COR-L47 (cell line): ENCODE measurements at places on chromosomes 4 and X.

GRCh38 chr4:55138367-55138766 is 13.0 kb upstream of the KDR start:
- DNase-seq, result no peak

- DNase-seq, result no peak
Measured at GRCh38 chrX:25279510-25279909, 263.7 kb upstream of the ARX start.

DNA sequence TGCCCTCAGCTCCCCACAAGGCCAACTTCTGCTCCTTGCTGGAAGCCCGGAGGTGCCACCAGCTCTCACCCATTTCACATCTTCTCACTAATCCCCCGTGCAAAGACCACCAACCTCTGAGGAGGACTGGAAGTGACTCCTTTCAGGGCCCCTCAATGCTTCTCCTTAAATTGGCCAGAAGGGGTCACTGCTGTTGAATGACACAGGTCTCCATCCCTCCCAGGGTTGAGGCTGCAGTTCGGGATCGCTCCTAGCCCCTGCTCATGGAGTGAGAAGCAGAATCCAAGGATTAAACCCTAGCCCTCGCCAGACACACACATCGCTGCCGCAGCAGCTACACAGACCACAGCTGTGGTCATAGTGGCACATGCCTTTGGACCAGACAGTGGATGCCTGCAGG is 279.5 kb upstream of the TAPT1 start:
- DNase-seq, result no peak

GRCh38 chr4:102606846-102607450 is 105.8 kb downstream of the NFKB1 start:
- DNase-seq, result no peak

GRCh38 chrX:110308220-110308619 is 9.7 kb downstream of the AMMECR1 start:
- no peak for DNase-seq

GRCh38 chr4:98493296-98493695 is 165.1 kb downstream of the TSPAN5 start:
- DNase-seq, result no peak

DNA sequence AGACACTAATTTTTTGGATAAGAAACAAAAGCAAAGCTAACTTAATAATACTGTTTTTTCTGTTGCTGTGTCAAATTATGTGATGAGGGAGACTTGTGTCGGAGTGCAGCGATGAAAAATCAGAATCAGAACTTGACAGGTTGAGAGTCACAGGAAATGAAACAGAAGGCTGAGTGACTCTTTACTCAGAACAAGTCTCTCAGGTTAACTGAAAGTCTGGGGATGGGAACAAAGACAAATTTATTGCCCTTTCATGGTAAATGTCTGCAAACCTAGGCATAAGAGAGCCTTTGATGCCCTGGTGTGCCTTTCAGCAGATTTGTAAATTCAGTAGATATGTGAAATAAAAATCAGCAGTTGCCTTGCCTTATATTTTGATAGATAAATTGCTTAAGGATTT is 96.0 kb downstream of the ADGRL3 start:
- DNase-seq, result no peak

DNA sequence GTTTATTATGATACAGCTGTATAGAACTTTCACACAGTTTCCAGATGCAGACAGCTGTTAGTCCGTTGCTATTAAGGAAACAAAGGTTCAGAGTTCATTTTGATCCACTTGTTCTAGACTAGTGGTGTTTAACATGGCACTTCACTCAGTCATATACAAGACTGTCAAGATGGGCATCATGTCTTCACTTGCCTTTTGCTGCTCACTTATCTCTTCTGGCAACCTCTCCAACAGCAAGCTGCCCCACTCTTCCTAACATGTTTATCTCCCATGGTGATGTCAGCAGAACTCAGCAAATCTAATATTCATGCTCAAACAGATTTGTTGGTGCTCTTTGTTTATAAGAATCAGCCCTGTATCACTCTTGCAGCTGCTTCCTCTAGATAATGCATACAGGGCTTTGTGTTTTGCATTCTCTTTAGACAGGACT is 236.2 kb upstream of the HAND2 start:
- no peak for DNase-seq

GRCh38 chr4:1981251-1982058 is 27.3 kb downstream of the NELFA start:
- DNase-seq, result no peak

GRCh38 chr4:52643785-52644244 is 15.3 kb downstream of the USP46 start:
- DNase-seq, result no peak
